Astrocyte (in vitro differentiated cells and primary cell): ENCODE measurements at places on chromosomes 5 and 9. TPM values are rescaled to one million over a fixed set of nuclear protein-coding genes. Genes with fewer than 3 reads are reported as not detected.
A peak's percentile ranks its signal among the peaks of the same experiment; 100 is the strongest.

Gene EXOSC3
- 24.6 and 30.7 TPM in 2 replicates for total RNA-seq

GRCh38 chr5:135306557-135306956, 92.5 kb downstream of the MACROH2A1 start:
- DNase-seq: no peak

Gene VCP
- total RNA-seq: 366 and 390 TPM in 2 replicates

GRCh38 chr9:136147890-136148714, 29.4 kb upstream of the TMEM250 start:
- no peak for DNase-seq

DNA sequence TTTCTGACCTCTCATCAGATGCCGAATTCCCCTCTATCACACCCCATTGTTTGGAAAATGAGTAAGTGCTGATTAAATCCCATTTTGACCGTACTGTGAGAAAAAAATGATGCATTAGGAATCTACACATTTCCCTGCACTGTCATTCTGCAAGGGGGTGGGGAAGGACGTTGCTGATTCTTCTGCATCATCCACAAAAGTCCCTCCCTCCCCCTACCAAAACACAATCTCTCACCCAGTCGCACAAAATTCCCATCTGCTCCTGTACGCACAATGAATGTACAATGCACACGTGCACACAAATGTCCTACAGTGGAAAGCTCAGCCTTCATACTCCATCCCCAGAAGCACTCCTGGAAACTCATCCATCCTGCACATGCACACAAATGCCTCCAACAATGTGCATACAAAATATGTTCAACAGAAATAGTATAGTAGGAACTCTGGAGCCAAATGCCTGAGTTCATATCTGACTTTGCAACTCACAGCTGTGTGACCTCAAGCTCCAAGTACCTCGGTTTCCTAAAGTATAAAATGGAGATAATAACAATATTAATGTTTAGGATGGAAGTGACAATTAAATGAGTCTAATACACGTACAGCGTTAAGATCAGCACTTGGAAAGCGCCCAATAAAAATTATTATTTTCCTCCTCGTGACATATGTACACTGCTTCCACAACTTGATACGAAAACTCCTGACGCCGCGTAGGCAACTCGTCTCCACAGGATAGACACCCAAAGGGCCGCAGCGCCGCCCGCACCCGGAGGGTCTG, 809 bp downstream of the TNIP1 start:
- DNase-seq: peak; percentile 73

Gene LCN9
- 2.1 and 4.8 TPM in 2 replicates for total RNA-seq

Gene SKP1
- 375 and 399 TPM in 2 replicates for total RNA-seq

DNA sequence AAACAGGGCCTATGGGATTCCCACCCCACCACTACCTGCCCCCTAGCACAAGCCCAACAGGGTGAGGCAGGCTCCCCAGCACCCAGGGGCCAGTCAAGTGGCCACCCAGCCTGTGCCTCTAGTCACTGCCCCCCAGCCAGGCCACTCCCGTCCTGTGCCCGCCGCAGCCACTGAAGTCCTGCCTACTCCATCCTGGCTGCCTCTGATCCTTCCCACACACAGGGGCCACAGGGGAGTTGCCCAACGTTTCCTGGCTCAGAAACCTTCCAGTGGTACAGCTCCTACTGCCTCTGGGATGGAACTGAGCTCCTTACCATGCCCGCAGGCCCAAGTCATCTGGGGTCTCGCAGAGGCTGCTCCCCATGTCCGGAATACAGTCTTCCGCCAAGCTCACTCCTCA, 70.2 kb upstream of the STXBP1 start:
- no peak for DNase-seq

Gene EIF4EBP3
- total RNA-seq: 2.4 and 3.6 TPM in 2 replicates

Gene PRDM9
- total RNA-seq: not detected in 2 replicates

- DNase-seq: no peak
These were observed 95.5 kb downstream of the GHR start for GRCh38 chr5:42518595-42519221.

DNA sequence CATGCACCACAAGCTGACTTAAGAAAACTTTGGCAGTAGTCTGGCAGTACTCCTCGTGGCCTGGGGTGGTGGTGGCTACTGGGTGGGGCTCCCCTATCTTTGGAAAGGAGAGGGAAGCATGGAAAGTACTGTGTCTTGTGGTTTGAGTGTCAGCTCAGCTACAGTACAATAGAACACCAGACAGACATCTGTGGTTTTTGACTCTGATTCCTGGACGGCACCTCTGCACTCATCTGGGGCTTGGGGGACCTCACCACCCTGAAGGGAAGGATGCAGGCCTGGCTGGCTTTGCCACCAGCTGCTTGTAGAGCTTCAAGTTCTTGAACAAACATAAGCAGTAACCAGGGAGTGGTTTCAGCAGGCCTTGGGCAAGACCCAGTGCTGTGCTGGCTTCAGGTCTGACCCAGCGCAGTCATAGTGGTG, 40.6 kb downstream of the TNFSF8 start:
- peak; percentile 17 for DNase-seq

- DNase-seq: no peak
These were observed 46.6 kb downstream of the CD180 start for GRCh38 chr5:67149951-67150523.

DNA sequence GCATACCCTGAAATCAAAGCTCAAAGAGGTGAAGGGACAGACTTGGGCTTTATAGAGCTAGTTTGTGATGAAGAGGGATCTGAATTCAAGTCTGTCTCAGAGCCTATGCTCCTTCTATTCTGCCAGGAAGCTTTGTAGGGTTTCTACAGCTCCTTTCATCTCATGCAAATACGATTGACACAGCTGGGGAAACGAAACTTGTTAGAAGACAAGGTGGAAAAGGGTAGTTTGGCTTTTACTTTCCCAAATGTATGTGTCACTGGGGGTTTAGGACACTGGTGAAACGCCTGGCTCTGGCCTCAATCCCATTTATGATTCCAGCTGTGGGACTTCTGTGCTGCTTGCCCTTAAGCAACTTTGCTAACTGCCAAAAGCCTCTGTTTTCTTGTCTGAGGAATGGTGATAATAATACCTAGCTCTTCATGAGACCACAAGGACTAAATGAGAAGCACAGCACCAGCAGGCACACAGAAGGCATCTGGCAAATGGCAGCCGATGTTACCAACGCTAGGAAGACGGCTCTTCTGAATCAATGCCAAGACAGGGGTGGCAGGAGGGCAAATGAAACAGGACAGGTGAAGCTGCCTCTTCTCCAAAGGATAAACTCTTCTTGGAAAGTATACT, 70.3 kb upstream of the EQTN start:
- DNase-seq: no peak

DNA sequence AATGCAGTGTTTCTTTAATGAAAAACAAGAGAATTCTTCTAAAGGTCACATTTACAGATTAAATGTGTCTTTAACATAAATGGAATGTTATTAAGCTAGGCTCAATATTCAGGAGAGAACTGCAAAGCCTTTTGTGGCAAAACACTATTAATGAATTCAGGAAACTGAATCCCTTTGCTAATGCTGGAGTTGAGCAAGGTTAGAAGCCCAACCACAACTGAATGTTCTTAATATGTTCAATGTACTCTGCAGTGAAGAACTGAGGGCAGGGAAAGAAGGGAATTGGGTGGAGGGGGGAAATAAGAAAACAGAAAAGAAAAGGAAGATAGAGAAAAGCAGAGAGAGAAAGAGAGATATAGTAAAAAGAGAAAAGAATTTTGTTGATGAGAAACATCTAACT, 276.7 kb upstream of the TMEM161B start:
- DNase-seq: no peak

Gene NEUROG1
- total RNA-seq: not detected in 2 replicates

DNA sequence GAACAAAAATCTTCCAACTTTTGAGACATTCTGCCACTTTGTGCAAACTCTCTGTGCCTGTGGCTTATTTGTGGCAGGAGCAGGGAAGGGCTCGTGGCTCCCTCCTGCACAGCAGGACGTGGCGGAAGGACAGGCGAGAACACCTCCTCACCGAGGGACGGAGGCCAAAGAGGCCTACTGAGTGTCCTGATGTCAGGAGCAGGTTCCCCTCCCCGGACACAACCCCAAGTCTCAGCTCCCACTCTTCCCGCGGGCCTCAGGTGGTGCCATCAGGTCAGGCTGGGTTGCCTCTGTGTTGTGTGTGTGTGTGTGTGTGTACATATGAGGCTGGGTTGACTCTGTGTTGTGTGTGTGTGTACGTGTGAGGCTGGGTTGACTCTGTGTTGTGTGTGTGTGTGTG, 136.8 kb upstream of the LPCAT1 start:
- no peak for DNase-seq

DNA sequence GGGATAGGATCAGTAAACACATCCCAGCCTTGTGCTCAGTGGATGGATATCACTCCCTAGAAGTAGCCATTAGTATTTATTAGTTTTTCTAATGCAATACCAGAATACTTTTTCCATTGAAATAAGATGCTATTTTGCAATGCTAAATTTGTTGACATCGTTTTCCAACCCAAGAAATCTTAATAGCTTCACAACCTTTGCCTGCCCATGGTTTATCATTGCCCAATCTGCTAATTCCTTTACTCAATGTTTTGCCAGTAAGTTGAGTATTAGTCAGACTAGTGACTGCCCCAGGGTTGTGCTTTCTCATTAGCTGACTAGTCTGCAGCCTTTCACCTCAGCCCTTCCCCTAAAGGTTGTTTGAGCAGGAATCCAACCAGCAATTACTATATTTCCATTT, 62.9 kb downstream of the NREP start:
- peak; percentile 30 for DNase-seq

Gene KCNN2
- 0.29 and 0.32 TPM in 2 replicates for total RNA-seq

Gene AP3B1
- total RNA-seq: 64.8 and 66.8 TPM in 2 replicates

- DNase-seq: no peak
These were observed 158.7 kb downstream of the TMEM167A start for GRCh38 chr5:82918311-82919031.

Gene DDX4
- not detected in 2 replicates for total RNA-seq

Gene GFI1B
- not detected in 2 replicates for total RNA-seq

Gene MCIDAS
- not detected in 2 replicates for total RNA-seq

Gene TMEM215
- 1.4 and 3.0 TPM in 2 replicates for total RNA-seq

DNA sequence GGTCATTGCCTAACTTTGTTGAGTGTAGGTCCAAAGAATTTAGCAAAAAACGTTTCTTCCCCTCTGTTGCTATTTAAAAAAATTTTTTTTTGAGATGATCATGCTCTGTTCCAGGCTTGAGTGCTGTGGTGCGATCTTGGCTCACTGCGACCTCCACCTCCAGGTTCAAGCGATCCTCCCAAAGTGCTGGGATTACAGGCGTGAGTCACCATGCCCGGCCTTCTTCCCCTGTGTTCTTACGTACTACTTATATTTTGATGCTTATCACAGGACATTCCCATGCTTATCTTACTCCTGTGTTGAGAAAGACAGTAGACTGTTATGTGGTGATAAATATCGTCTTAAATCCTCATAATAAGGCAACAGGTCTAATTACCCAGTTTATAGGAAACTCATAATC, 2.5 kb downstream of the ACER2 start:
- peak; percentile 74 for DNase-seq

GRCh38 chr9:120846251-120846889, 3.6 kb upstream of the PSMD5 start:
- no peak for DNase-seq

Gene ITGA2
- total RNA-seq: 20.1 and 35.9 TPM in 2 replicates

DNA sequence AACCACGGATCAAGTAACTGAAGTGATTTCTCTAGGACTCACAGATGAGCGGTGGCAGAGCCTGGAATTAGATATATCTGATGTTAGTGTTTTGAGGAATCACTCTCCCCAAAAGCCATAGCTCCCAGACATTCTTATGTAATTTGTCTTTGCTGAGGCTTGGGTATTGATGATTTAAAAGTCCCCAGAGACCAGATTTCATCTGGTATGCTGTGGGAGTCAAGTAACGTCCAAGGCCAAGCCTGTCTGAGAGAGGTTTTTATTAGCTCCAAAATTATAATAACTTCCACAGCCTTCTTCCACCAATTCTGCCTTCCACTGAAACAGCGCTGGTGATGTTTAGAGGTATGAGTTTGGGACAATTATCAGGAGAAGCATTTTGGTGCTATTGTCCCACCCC, 21.3 kb upstream of the KCNIP1 start:
- DNase-seq: no peak

- no peak for DNase-seq
These were observed 34.7 kb downstream of the ITGA1 start for GRCh38 chr5:52822437-52822836.

DNA sequence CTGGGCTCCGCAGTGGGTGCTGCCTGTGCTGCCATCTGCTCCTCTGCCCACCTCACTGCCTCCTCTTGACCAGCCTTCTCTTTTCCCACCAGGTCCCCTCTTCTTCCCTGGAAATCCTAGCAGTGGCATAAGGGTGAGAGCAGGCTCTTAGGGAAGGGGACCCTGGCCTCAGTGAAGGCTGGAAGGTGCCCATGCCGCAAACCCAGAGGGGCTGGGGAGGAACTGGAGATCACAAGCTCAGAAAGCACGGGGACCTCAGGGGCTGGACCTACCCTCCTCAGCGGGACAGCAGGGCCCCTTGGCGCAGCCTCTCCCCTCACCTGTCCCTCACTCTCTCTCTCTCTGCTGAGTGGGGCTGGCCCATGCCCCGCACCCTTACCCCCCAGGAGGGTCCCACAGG, 144.4 kb upstream of the IRX2 start:
- DNase-seq: no peak

Gene RXRA
- total RNA-seq: 33.4 and 33.7 TPM in 2 replicates

Gene CTSV
- total RNA-seq: 9.7 and 36.3 TPM in 2 replicates

- no peak for DNase-seq
These were observed 62.5 kb upstream of the DNAH5 start for GRCh38 chr5:14006823-14007520.

DNA sequence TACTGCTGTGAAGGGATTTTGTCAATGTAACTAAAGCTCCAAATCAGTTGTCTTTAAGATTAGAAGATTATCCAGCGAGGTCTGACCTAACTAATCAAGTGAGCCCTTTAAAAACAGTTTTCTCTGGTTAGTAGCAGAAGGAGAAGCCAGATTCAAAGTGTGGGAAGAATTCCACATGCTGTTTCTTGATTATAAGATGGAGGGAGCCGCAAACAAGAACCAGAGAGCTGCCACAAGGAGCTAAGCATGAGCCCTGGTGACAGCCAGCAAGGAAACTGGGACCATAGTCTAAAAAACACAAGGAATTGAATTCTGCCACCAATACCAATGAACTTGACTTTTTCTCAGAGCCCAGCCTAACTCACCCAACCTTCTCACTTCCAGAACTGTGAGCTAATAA, 37.0 kb upstream of the OR2S2 start:
- no peak for DNase-seq

DNA sequence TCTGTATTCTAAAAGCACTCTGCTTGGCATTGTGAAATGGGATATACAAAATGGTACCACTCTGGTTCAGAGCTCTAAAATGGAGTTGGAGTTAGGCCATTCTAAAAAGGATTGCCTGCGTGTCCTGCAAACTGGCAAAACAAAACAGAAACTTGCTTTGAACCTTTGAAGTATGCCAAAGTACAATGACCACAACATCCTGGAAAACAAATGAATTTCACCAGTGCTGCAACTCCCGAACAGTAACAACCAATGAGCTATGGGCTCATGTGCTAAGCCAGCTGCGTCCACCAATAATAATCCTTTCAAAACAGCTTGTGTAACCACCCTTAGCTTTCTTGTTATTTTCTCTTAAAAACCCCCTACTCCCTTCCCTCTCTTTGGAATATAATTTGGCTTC, 88.4 kb upstream of the CXCL14 start:
- DNase-seq: no peak
